G401 (cell line): ENCODE measurements at places on chromosomes 12 and 14. TPM values are rescaled to one million over a fixed set of nuclear protein-coding genes. Genes with fewer than 3 reads are reported as not detected.

The BDKRB2 gene
- not detected in 2 replicates for total RNA-seq

The SOAT2 gene
- not detected in 2 replicates for total RNA-seq

The PRH2 gene
- not detected in 2 replicates for total RNA-seq

The TAS2R14 gene
- total RNA-seq, result 0.12 and 3.0 TPM in 2 replicates

DNA sequence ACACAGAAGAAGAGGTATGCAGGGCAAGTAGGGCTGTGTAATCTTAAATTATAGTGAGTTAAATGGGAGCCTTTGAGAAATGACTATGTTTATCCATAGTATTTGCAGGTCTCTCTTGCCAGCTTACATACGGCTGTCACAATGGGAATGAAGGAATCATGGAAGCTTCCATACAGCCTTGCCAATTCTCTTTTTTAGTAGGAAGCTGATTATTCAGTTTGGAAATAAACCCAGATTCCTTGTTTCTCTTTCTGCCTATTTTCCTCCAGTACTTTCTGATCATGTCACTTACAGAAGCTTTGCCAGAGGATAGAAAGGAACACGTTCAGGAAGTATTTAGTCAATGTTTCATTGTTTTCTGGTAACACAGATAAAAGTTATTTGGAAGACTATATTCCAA, 217.4 kb upstream of the DIO2 start:
- no peak for DNase-seq

- no peak for DNase-seq
These were observed 13.0 kb upstream of the RACGAP1 start for GRCh38 chr12:50038336-50038735.

GRCh38 chr12:2390850-2391390, 338.1 kb downstream of the CACNA1C start:
- DNase-seq, result no peak

- no peak for DNase-seq
These were observed 164 bp downstream of the KIF21A start for GRCh38 chr12:39442831-39443080.

GRCh38 chr12:106299202-106299774, 3.2 kb upstream of the TCP11L2 start:
- DNase-seq, result no peak

DNA sequence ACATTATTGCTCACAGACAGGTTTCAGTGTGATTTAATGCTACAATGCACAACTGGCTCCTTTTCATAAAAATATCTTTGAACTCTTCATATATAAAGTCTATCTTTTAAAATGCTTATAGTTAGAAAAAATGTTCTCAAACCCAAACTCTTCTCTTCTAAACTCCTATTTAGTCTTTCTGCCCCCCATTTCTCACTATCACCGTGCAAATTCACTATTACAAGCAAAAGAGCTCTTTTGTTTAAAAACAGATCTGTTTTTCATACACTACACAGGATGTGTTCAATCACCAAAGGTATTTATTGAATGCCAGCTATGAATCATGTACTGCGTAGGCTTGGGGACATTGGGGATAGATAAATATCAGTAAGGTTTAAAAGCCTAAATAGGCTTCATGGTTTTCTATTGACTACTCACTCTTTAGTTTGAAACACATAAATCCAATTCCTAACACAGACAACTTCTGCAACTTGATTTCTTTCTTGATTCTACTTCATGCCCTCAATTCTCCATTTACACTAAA, 692.3 kb downstream of the C12orf50 start:
- no peak for DNase-seq

DNA sequence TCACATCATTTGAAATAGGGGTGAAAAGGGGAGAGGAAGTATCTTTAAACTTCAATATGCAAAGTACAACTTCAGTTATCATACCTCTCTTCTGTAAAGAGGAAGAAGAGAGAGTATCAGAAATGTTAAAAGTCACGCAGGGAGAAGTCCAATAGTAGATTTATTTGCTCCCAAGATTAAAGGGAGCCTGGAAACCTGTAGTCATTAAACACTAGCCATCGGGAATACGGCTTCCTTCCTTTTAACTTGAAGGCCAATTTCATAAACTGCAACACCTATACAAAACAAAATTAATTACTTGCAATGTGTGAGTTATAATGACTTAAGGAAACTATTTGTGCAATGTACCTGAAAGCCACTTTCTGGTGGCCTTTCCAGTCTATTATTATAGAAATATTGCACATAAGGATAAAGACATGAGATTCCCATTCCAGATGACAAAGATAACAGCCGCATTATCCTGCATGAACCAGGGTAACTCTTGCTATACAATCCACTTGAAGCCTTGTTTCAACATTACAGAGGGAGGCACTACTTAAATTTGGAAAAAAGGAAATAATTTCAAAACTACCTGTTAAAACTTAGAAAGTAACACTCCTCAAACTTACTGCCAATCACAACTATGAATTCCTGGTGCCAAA, 4.6 kb downstream of the BTG1 start:
- no peak for DNase-seq

GRCh38 chr12:111907740-111908139, 65.7 kb downstream of the MAPKAPK5 start:
- no peak for DNase-seq

GRCh38 chr14:34872822-34873588, 2.2 kb downstream of the BAZ1A start:
- peak; percentile 52 for DNase-seq

GRCh38 chr12:25875661-25876060, 82.8 kb upstream of the RASSF8 start:
- DNase-seq, result no peak

DNA sequence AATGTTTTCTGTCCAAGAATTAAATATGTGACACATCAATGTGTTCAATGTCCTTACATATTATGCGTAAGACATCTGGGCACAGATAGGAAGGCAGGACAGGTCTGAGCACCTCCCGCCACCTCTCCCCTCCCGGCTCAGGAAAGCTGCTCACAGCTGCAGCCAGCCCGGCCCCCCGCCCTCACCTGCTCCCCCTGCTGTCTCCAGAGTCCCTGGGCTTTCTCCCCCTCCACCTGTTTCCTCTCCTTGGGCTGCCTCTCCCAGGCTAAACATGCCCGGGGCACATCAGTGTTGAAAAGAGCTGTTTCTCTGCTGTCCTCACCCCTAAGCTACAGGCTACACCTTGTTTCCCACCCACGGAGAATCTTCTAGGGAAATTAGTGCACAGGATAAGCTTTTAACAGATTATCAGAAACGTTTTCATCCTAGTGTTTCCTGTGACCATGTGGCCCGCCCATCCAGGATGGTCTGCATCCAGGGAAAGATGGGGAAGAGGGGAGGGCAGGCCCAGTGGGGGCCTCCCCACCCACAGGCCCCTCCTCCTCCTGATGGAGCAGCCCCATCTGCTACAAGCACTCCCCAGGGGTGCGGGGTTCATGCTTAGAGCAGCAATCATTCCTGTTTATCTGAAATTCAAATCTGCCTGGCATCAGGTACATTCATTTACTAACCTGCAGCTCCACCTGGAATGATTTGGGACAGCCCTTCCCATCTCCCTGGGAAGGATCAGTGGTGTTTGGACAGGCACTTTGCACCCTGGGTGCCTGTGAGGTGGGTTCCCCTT, 273.8 kb upstream of the SFSWAP start:
- no peak for DNase-seq
